ENCODE measurements at places on chromosomes 1 and 21.

GRCh38 chr1:15210651-15211375, 36.2 kb upstream of the FHAD1 start:
- DNase-seq: no peak

GRCh38 chr21:33948951-33949444, 33.4 kb upstream of the ATP5PO start:
- DNase-seq: no peak

DNA sequence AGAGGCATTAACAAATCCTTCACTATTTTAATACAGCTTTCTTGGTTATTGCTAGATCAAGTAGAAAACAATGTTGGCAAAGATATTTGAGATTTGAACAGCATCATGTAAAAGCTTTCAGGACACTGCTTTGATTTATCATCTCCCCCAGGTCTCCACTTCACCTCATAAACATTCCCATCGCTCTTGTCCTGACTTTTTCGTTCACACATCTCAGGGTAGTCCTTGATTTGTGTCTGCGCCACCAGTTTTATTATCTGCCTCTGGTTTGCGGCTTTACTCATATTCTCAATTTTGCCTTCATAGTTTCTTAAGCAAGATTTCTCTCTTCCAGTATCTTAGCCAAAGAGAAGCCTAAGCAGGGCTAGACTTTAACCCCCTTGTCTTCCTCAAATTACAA, 63.5 kb upstream of the ROR1 start:
- no peak for DNase-seq

DNA sequence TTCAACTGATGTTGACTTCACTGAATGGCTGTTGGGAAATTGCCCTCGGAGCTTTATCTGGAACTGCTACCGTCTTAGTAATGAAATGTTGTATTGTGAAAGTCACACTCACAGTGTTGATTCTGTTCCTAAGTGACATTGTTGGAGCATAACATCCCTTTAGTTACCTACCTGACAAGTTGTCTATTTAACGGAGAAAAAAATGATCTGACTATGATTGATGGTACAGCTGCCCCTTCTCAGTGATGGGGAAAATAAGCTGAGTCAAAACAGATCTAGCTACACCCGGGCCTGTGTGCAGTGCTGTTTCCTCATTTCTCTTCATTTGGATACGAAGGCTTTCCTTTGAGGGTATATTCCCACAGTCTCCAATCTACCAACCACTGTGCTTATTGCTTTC, 472.3 kb upstream of the BRINP3 start:
- DNase-seq: no peak

GRCh38 chr21:37367703-37368540, 1.3 kb downstream of the DYRK1A start:
- DNase-seq: peak; percentile 39

DNA sequence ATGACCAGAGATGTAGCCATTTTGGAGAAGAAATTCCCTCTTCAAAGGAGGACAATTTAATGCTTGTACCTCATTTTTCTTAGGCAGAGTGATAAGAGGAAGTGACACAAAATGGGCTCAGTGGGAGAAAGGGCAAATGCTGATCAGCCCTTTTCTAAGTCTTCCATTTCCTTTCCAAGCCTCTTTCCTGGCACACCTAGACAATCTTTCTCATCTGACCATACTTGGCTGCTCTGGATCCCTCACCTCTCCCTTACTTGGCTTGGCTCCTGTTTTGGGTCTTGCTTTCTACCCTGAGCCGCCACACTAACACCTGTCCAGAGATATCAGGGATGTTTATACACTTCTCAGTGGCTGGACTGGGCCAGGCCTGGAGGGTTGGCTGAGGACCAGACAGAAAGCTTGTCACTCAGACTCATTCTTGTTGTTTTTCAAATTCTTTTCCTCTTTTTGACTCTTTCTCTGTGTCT, 13.1 kb downstream of the TXNIP start:
- DNase-seq: no peak

GRCh38 chr1:230768903-230769570, 21.8 kb downstream of the CAPN9 start:
- no peak for DNase-seq

DNA sequence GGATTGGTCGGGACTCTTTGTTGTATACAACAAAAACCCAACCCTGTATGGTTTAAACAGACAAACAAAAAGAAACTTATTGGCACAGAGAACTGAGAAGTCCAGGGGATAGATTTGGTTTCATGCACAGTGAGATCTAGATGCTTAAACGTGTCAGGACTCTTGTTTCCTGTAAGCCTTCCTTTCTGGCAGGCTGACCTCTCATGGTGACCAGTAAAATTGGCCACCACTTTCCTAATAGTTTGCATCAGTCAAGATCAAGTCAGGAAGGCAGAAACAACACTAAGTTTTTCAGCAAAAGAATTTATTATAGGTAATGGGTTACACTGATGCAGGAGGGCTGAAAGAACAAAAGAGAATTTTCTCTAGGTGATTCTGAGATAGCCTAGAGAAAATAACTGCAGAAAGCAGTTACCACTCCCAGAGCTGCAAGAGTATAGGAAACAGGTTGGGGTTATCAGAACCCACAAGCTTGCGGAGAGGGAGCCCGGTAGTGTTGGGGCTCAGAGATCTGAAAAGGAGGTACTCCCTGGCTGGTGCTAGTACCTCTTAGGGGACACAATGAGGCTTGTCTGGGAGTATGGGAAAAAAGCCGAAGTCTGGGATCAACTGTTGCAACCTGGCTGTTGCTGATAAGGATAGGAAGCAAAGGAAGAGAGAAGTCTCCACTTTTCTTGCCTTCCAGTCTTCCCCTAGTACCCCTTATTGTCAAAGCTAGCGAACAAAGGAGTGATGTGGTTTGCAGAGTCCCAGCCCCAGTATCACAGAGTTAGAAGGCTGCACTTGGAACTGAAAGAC, 21.4 kb downstream of the CITED4 start:
- DNase-seq: no peak

DNA sequence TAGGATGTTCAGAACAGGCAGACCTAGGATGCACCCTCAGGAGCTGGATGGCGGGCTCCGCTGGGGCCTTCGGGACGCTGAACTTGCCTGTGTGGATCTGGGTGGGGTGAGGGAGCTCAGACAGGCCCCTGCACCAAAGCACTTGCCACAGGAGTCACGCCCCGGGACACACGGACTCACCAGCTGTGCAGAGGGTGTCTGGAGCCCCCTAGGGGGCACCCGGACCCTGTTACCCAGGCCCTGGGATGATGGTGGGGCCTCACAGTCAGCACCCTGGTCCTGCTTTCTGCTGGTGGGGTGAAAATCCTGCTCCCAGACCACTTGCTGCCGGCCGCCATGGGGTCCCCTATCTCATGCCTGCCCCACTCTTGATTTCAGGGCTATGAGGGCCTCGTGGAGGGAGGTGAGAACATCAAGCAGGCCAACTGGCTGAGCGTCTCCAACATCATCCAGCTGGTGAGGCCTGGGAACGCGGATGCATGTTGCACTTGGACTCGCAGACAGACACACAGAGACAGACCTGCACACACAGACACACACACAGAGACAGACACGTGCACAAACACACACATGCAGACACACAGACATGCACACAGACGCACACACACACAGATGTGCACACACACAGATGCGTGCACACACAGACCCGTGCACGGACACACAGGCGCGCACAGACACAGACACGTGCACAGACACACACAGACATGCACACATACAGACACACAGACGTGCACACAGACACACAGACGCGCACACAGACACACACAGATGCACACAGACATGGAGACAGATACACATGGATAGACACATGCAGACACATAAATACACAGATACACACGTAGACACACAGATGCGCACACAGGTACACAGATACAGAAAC, 11.0 kb downstream of the PFKL start:
- DNase-seq: no peak

- DNase-seq: no peak
Observed at GRCh38 chr1:3925762-3926161, 25.7 kb upstream of the C1orf174 start.

DNA sequence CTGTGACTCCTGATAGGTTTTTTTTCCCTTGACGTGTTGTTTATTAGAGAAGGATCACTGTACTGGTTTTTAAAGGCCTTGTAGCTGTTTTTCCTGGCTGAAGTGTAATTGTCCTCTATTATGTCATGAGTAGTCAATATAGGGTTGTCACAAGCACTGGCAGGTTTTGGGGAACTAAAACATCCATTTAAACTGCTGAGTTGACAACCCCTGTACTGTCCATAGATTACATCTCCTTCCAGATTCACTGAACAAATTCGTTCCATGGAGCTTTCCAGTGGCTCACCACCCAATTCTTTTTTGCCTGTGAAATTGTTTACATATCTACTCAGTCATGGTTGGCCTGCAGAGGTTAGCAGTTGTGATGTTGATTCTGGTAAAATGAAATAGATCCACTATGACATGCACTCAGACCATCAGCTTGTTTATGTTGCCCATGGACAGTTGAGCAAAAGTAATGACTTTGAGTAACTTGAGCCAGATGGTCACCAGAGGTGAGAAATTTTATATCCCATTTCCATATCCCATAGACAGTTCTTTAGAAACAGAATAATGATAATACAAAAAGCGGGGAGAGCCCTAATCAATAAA, 59.9 kb upstream of the QSOX1 start:
- DNase-seq: no peak

- DNase-seq: no peak
Observed at GRCh38 chr1:86567878-86568277, 21.0 kb downstream of the CLCA4 start.

- DNase-seq: no peak
Observed at GRCh38 chr1:244296447-244296846, 155.3 kb downstream of the ADSS2 start.

GRCh38 chr1:206953126-206953525, 6.9 kb upstream of the PIGR start:
- DNase-seq: no peak

DNA sequence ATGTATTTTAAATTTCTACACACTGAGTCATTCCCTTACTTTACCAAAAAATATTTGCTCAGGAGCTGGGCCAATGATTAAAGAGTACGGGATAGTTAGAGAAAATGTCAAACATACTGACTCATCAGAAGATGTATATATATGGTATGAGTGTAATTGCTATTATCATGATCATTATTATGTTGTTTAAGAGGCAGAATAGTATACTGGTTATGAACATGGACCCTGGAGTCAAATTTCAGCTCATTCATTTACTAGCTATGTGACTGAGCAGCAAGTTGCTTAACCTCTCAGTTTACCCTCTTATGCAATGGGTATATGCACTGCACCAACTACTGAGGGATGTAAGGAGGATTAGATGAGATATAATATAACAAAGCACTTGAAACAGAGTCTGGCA, 41.2 kb upstream of the USH2A start:
- no peak for DNase-seq

DNA sequence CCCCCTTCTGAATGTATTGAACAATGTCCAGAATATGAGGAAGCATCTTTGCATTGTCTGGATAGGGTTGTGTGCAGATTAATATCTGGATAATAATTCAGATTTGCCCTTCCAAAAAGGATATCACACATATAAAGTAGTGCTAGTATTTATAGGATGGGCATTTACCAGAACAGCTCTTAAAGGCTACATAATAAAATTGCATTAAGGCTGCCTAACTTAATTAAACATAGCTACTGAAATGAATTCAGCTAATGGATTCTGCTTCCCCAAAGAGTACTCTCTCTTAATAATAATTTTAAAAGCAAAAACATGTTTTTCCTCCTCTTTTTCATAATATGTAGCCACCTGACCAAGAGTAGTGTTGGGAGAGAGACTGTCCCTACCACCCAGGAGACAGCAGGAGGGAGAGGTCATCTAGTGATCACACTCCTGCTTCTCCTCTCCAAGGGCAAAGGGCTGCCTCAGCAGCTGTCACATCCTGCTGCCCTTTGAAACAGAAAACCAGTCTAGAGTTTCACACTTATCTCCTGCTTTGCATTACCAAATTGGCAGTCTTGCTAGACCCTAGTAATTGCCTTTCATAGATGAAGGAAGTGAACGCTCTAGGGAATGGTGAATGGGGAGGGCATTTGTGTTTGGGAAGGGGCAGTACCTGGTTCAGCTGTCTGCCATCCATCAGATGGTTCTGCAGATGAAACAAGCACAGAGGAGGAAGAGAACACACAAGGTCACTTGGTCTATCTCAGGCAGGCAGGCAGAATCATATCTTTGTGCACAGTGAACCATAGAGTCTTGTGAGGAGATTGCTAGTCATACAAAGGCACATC, 29.3 kb upstream of the DDAH1 start:
- DNase-seq: no peak

DNA sequence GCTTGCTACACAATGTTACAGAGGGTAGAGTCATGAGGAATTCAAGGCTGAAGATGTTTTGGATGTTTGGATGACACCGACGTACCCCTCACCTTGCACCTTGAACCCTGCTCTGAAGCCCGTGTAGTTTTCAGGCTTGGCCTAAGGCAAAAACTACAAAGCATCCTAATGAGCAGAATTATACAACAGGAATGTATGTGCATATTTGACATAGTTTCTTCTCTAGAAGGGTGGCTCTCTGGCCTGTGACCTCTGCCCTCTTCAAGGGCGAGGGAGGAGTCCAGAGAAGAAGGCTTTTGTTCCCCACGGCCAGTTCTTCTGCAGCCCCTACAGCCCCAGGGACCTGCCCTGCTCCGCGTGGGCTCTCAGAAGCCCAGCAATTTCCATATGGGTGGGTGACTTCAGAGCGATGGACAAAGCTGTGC, 43.3 kb downstream of the L1TD1 start:
- no peak for DNase-seq

- no peak for DNase-seq
Observed at GRCh38 chr21:29817450-29817849, 122.3 kb downstream of the GRIK1 start.

DNA sequence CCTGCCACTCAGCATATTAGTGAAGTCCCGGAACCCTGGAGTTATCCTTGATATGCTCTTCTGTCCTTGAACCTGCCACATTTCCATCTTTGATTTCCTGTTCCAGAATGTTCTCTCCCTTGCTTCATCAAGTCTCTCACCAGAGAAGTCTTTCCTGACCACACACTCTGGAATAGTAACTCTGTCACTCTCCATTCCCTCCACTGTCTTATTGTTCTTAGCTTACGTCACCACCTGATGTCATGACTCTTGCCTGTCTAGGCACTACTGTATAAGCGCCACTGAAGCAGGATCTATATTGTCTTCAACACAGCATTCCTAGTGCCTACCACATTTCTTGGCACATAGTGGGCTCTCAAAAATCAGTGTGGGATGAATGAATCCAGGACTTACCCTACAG, 65.4 kb upstream of the SMYD2 start:
- no peak for DNase-seq

DNA sequence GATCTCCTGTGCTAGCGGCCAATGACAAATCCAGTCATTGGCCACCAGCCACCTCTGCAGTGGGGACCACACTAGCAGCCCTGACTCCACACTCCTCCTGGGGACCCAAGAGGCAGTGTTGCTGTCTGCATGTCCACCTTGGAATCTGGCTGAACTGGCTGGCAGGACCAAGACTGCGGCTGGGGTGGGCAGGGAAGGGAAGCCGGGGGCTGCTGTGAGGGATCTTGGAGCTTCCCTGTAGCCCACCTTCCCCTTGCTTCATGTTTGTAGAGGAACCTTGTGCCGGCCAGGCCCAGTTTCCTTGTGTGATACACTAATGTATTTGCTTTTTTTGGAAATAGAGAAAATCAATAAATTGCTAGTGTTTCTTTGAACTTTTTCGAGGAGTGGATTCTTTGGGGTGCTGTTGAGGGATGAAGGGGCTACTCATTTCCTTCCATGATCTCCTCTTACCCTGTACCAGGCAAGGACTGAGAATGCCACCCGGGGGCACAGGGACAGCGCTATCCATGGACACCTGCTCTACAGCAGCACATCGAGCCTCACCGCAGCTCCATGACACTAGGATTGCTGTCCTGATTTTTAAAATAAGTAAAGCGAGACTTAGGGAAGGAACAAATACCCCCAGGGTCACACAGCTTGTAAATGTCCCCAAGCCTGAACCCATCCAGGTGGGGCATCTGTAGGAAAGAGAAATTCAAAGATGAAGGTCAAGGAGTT, 44.7 kb downstream of the TNNT2 start:
- DNase-seq: no peak

Data from activated CD4-positive, alpha-beta T cell treated with anti-CD3 and anti-CD28 coated beads, Interleukin-2, amount 50 U/mL, for 24 hours (primary cell).